HT-29 (cell line): ENCODE measurements at places on chromosomes 1 and 21. TPM values are rescaled to one million over a fixed set of nuclear protein-coding genes. Genes with fewer than 3 reads are reported as not detected.

DNA sequence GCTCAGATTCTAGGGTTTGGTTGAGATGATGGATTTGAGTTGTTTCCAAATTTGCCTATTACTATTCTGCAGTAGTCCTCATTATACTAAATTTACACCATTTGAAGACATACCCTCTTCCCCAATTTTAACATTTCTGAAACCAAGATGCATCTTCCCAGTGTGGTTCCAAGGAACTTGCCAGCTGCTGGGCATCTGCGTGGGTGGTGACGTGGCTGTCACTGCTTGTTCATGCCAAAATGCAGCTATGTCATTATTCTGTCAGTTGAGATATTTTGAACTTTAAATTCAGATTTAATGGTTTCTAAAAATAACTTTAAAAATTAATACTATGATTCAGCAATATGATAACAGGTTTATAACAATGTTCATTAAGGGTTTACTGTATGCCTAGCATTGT lies 1.2 kb downstream of the ZFP69 start:
- no peak for DNase-seq

The GRHL3 gene
- total RNA-seq: 5.5 and 9.0 TPM in 2 replicates

The GBP6 gene
- total RNA-seq: not detected in 2 replicates

DNA sequence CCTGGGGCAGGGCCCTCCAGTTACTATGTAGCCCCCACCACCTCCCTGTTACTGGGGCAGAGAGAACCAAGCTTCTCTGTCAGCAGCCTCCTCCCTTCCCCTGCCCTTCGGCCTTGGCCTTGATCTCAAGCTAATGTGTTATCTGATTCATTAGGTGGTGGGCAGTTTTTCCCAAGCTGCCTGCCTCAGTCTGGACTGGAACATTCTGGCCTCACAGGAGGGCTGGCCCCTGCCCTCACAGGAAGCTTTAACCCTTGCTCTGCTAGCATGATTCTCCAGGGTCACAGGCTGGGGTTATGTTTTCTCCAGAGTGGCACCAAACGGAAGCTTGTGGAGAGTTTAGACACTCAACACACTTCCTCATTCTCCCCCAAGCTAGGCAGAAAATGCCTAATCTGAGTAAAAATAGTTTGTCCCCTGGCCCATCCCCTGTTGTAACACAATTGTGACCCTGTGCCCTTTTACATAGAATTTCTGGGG lies 37.2 kb upstream of the SLC6A9 start:
- DNase-seq: no peak

DNA sequence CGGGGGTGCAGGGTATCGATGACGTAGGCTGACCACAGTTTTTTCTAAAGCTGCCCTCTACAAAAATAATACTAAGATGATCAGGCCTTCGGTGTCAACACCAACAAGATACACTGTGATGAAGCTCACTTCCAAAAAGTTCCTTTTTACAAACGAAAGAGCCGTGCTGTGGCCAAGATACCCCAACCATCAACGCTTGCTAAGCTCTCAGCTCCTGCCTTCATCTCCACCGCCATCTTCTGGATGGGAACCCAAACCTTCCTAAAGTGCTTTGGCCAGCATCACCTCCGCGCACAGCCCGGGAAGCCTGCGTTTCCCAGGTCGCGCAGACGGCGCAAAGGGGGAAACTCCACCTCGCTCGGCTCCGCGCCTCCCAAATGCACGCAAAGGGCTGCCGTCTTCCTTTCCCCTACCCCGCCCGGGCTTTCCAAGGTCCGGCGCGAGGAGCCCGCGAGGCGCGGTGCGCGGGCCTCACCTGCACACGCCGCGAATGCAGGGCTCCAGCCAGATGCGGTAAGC lies 541 bp downstream of the USP48 start:
- peak; percentile 73 for DNase-seq

The CD48 gene
- not detected in 2 replicates for total RNA-seq

DNA sequence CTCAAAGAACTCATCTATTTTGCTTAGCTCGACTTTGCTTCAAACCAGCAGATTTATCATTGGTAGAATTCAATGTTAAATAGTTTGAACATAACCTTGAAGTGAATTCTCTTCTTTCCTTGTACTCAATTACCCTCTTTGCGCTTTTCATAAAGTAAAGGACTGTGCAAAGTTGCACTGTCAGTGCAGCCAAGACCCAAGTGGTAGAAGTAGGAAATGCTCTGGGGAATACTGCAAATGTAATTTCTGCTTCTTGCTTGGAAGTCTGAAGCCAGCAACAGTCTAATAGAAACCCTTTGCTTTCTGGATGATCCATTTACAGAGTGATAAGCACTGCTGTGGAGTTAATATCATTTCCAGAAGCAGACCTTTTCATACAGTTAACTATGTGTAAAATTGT lies 936.7 kb upstream of the TMPRSS15 start:
- peak; percentile 1 for DNase-seq

The NUAK2 gene
- 2.4 and 3.9 TPM in 2 replicates for total RNA-seq

DNA sequence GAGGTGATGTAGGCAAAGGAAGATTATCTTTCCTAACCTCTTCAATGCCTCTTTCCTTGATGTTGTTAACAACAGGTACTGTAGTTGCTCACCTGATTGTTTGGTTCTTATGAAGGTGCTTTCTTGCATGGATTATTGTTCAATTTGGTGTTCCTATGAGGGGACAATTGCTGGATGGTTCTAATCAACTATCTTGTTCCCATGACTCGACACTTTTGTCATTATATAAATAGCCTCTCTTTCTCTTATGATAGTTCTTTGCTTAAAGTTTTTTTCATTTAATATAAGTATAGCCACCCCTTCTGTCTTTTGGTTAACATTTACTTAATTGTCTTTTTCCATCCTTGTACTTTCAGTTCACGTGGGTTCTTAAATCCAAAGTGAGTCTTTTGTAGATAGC lies 35.5 kb downstream of the OR10R2 start:
- no peak for DNase-seq
